ENCODE measurements at places on chromosomes 7 and 10.
A peak's percentile ranks its signal among the peaks of the same experiment; 100 is the strongest.

- no peak for DNase-seq
Observed at GRCh38 chr7:23299770-23300300, 696 bp downstream of the MALSU1 start.

GRCh38 chr7:24882989-24883621 is 96.9 kb downstream of the OSBPL3 start:
- DNase-seq = no peak

- no peak for DNase-seq
Observed at GRCh38 chr10:89210794-89211425, 3.8 kb upstream of the CH25H start.

DNA sequence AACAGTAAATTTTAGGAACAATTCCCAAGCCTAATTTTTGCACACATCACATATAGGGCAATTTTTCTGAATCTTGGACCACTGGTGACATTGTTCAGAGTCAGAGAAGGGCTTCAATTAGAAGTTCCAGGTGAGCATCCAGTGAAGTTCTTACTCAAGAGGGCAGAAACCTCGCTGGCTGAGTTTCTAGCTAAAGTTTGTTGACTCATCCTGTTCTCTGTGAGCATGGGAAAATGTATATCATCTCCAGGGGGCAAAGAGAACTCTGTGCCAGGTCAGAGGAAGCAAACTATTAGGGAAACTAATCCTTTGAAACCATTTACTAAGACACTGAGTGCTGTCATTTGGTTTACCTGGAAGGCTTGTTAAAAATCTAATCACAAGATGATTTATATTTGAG is 695.6 kb upstream of the IGFBP3 start:
- DNase-seq = no peak

- no peak for DNase-seq
Observed at GRCh38 chr10:43479275-43479674, 42.4 kb downstream of the ZNF487 start.

DNA sequence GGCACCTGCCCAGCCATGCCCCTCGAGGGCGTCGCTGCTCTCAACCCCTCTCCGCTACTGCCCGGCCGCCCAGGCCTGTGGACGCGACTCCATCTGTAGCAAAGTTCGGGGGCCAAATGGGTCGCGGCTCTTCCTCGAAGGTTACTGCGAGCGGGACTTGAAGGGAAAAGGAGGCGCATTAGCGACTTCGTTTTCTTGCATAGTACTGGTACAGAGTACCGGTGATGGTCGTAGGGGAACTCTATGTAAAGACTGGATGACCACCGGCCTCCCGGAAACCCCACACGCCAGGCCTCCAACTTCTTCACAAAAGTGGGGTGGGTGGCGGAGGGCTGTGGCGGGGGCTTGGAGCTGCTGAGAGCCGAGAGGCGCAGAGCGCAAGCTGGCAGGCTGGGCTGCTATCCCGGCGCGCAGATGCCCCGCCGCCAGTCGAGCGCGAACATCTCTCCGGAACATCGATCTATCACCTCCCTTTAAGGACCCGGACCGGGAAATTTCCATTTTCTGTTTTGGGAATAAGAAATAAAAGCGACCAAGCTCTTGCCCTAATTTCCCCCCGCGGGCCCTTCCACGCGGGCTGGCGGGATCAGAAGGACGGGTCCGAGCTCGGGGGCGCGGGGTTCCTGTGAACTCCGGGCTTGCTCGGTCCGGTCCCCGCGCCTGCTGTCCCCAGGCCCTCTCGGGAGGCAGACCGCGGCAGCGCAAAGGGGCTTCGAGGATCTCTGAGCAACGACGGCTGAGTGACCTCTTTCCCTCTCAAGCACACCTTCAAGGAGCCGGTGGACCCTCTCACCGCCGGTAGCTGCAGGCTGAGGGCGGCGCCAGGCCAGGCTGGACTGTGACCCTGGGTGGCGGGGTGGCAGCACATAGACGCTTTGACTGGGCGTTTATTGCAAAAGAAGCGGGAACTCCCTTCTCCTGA is 12.2 kb upstream of the FEZF1 start:
- DNase-seq = no peak

- DNase-seq = no peak
Observed at GRCh38 chr7:101094791-101095375, 9.6 kb downstream of the TRIM56 start.

DNA sequence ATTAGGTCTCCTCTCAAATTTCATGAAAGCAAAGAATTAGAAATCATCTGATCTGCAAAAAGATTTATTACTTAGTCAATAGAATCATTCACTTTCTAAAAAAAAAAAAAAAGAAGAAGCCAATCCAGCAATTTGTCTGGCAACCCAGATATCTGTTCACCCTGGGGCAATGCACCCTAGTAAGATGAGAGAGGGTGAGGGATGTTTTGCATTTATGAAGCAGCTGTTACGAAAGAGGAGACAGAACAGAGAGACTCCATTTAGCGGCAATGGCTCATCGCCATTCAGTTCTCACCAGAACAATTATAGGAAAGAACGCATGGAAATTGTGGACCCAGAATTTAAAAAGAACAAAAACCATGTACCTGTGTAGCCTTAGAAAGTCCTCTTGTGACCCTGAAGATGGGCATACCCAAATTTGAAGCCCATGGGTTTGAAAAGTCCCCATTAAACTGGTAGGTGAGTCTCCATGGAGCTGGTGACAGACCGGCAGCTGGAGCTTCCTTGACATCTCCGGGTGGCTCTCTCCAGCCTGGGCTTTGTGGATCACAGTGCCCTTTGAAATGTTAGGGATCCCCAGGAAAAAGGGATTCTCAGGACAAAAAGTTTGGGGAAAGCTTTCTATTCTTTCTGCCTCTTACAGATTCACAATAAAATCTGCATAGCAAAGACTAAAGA is 45.5 kb upstream of the CCDC3 start:
- no peak for DNase-seq

DNA sequence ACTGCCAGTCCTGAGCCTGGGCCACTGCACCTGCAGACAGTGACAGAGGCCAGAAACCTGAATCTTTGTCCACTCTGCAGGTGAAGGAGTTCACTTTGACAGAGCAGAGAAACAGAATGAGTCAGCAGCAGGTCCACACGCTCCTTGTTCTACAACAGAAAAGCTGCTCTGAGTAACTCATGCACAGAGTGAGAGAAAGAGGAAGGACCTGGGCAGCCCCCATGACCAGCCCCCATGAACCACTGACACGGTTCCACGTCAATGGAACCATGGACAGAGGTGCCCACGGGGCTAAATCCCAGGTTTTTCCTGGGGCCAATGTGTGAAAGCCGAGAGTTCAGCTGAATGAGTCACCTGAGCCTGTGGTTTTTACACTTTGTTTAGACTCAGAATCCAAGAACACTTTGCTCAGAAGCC is 40.8 kb upstream of the CTBP2 start:
- no peak for DNase-seq

- no peak for DNase-seq
Observed at GRCh38 chr10:80686734-80687475, 149.2 kb downstream of the SH2D4B start.

DNA sequence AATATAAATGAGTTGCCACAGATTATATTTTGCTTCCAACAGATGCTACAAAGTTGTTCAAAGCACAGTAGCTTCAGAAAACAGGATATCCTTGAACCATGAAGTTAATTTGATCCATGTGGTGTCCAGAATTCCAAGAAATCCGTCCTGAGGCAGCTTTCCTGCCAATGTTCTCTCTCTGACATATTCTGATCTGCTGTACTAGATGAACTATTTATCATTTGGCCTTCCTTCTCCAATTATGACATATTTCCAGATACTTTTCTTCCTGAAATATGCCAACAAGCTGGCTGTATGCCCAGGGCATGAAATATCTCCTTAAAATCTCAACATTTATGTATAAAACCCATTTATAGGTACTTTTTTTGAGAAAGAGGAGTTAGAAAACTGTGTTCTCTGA is 141.1 kb downstream of the SPAG6 start:
- no peak for DNase-seq

DNA sequence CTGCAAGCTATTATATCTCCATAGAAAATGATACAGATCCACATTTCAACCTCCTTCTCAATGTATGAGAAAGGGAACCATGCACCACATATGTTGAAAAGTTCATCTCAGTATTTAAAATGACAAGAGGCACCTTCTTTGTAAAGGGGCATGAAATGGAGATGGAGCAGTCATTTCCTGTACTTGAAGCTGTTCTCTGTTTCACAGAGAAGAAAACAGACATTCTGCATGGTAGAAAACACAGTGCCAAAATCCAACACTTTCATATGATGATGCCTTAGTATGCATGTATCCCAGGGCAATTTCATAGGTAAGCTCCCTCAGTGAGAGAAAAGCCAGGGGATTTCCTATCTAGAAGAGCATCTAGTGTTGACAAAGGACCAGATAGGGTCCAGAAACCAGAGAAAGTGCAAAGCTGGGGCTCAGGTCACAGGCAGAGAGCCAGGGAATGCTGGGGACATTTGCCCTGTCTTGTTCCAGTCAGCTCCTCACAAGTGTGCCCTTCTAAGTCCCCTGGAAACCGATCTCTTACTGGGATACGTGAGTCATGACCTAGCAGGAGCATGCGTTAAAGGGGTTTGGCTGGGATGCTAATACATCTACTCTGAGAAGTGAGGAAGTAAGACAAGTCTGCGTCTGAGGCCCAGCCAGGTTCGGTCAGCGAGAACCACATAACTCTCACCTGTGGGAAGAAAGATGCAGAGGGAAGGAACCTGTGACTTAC is 118.7 kb downstream of the ICA1 start:
- no peak for DNase-seq

DNA sequence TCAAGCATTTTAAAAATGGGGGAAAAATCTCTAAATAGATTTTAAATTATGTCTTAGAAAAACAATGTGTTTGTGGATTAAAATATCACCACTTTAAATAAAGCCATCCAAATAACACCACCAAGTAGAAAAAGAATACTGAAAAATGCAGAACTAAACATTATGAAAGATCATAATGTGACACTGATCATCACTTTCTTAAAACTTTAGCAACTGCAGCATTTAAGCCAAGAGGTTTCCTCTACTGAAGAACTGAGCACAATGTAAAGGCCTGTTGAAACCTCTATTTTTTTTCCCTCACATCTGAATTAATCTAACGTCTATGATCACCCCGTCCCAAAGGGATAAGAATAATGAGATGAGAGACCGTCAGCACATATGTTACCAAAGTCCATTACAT is 18.6 kb downstream of the MINDY3 start:
- DNase-seq = no peak

DNA sequence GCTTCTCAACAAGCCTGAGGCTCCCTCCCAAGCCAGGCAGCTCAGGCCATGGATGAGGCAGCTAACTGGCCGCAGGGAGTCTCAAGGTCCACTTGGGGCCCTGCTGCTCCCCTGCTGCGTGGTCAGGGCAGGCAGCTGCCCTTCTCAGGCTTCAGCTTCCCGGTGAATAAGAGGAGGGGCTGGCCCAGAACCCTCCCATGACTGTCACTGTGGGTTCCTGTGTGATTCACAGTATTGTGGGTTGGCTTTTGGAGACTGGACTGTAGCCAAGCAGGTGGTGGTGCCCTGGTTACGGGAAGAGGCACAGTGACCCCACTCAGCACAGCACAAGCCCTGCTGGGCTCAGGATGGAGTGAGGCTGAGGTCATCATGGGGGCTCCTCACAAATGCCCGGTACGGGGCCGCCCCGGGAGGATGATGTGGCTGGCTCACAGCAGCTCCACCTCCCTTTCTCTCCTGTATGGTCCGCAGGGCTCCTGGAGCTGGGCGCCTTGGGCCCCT is 189.8 kb downstream of the HECW1 start:
- DNase-seq = peak; percentile 4

- DNase-seq = no peak
Observed at GRCh38 chr7:48171202-48171601, at the start of gene ABCA13. TSS of gene ABCA13 (plus strand) at chr7:48171458. CDS start at chr7:48171484, 26 bp downstream.

- DNase-seq = no peak
Observed at GRCh38 chr7:124489925-124490324, 275.7 kb downstream of the GPR37 start.

- DNase-seq = no peak
Observed at GRCh38 chr7:134699899-134700298, 53.2 kb downstream of the BPGM start.

GRCh38 chr7:140404565-140405065 is 757 bp downstream of the RAB19 start:
- no peak for DNase-seq

DNA sequence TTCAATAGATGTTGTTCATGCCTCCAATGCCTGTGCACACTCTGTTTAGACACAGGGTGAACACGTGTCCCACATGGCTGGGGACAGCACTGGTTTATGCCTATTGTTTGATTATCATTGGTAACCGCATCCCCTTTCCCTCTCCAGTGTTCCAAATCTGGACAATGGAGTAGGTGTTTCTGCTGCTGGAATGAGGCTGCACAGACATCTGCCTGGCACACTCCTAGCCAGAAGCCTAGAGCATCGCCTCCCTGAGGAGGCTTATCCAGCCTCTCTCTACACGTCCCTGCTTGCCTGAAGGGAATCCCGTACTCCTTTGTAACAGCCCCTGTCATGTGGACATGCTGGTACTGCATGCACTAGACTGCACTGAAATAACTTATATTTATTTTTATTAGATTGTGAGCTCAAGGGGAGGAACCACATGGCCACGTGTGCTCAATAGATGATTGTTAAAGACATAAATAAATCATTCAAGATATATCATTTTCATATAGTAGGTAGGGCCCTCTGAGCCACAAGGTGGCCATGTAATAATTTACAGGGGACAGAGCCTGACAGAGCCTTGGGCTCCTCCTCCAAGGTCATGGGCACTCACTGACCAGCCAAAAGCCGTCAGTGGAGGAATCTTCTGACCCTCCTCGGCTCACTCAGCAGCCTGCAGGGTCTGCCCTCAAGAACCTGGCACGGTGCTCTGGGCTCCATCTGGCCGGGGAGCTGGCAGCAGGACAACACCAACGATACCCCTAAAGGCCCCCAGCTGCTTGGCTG is 310.9 kb upstream of the ZNF32 start:
- DNase-seq = no peak

Measured in glomerular endothelial cell (primary cell).